ENCODE measurements at places on chromosomes 2 and 18.

DNA sequence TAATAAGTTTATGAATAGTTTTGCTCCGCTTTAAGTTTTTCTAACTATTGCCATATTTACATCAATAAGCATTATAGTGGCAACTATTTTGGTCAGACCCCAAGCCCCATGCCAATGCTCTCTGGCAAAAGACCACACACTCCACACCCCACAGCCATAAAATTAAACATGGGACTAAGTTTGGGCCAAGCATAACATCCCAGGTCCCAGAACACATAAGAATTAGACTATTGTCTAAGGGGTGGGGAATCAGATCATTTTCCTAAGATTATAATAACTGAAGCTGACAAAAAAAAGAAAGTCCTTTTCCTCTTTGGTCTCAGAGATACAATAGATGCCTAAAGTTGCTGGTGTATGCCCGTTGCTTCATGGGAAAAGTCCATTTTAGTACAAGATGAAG lies 46.3 kb downstream of the EXOC6B start:
- DNase-seq: no peak

GRCh38 chr2:39128919-39129391 lies 8.1 kb upstream of the SOS1 start:
- DNase-seq: no peak

GRCh38 chr2:241323778-241324177 lies 8.1 kb downstream of the SEPTIN2 start:
- no peak for DNase-seq

DNA sequence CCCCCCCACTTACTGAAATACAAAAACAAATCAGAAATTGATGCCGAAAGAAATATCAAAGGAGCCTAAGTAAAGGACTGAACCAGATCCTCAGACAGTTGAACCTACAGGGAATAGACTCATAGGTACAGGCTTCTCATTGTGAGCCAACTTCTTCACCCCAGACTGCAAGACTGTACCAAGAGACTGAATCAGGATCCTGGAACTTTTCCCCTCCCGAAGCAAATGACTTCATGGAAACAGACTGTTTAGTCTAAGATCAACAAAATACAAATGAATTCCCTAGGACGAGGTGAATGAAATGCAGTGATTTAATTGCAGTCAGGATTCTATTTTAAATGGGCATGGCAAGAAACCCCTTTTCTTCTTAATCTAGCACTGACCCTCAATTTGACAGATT lies 53.6 kb upstream of the RNF152 start:
- no peak for DNase-seq

GRCh38 chr18:78603102-78603983 lies 376.3 kb upstream of the SALL3 start:
- no peak for DNase-seq

GRCh38 chr2:55093381-55093780 lies 43.1 kb upstream of the RTN4 start:
- no peak for DNase-seq

- DNase-seq: no peak
These were observed 300.8 kb downstream of the DSEL start for GRCh38 chr18:67215686-67216085.

- DNase-seq: no peak
These were observed 27.5 kb upstream of the SUCLG1 start for GRCh38 chr2:84486441-84487115.

DNA sequence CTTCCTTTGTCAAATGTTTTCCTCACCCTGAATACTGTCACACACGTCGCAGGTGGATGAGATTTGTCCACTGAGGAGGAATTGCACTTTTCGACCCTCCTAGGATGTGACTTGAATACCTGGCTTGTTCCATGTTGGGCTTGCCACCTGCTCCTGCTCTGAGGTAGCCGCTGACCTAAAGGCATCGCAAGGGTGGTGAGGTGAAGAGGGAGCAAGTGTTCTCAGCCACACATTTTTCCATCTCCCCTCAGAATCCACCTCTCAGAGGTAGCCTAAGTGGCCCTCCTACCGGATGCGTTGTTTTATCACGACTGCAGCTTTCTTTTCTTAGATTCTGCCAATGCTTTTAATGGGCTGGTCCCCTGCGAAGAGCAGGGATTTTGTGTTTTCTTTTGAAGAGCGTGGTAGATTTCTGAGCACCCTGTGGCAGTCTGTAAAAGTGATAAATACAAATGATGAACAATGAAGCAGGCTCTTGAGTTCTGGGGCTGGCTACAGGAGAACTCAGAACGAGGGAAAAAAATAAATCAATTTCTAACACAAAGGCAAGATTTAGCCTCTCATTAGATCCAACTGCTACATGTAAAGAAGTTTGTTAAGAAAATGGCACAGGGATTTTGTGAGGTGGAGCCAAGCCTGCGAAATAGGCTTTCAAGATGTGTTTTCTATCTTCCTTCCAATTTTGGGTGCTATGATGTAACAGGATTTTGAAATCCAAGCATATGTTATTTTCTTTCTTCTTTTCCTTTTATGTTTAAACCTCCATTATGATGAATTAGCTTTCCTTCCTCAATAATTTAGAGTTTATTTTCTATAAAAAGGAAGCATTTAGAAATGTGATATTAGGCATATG lies 386.7 kb downstream of the TGIF1 start:
- DNase-seq: no peak

DNA sequence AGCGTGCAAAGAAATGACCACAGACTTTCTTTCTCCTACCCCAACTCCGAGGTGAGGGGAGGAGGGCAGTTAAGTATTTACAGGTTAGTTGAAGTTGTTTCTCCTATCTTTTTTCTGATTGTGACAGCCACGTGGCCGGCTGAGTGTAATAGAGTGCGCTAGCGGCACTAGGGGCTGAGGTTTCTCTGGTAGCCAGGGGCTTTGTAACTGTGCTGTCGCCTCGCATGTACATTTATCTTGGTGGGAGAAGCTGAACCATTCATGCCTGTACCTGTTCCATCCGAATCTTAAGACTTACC lies 214.1 kb upstream of the STON1 start:
- DNase-seq: no peak

GRCh38 chr2:199829628-199830027 lies 21.4 kb downstream of the FTCDNL1 start:
- no peak for DNase-seq

GRCh38 chr2:155381436-155381835 lies 682.9 kb downstream of the KCNJ3 start:
- DNase-seq: no peak

DNA sequence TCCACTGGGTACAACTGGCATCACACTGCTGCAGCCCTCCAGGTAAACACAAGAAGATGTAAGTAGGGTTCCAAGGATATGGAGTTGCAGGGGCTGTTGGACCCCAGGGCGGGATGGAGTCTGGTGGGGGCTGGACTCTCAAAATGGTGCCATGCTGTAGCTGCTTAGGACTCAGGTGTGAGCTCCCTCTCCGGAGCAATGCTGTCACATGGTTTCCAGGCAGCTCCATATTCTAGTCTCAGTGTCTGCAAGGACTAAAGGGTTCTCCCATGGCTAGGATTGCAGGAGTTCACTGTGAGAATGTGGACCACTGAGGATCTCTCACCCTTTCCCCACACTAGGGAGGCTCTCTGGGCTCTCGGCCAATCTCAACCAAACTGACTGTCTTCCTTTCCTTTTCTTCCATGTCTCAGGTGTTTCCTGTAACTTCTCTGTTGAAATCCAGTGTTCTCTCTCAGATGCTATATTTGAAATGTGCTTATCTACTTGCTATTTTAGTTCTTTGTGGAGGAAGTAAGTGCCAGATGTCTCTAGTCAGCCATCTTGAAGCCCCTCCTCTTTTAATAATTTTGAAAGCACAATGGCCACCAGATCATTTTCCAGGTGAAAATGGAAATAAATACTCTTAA lies 57.6 kb downstream of the CCNT2 start:
- no peak for DNase-seq

GRCh38 chr2:15731889-15732271 lies 140.2 kb downstream of the DDX1 start:
- DNase-seq: no peak

GRCh38 chr2:236538242-236538641 lies 31.4 kb upstream of the ACKR3 start:
- DNase-seq: no peak

DNA sequence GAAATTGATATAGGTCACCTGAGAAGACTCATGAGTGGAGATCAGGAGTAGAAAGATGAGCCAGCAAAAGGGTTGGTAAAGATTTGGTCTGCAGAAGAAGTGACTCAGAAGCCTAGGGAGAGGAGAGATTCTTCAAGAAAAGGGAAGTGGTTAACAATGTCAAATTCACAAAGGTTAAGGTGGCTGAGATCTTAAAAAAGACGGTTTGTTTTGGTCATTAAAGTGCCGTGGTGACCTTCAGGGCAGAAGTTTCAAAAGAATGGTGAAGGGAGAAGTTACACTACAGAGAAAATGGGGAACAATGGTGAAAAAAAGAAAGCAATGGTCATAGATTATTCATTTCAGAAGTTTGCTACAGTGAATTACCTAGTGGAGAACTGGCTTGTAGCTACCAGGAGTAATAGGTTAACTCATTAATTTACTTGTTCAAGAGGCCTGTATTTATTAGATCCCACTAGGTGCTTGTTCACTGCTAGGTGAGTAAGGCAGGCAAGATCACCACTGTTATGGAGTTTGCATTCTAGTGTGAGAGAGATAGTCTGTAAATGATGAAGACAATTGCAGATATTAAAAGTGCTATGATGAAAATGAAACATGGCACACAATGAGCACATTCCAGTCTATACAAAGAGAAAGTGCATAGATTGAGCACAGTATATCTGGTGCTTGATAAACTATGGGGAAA lies 43.0 kb downstream of the FBXO48 start:
- DNase-seq: no peak

DNA sequence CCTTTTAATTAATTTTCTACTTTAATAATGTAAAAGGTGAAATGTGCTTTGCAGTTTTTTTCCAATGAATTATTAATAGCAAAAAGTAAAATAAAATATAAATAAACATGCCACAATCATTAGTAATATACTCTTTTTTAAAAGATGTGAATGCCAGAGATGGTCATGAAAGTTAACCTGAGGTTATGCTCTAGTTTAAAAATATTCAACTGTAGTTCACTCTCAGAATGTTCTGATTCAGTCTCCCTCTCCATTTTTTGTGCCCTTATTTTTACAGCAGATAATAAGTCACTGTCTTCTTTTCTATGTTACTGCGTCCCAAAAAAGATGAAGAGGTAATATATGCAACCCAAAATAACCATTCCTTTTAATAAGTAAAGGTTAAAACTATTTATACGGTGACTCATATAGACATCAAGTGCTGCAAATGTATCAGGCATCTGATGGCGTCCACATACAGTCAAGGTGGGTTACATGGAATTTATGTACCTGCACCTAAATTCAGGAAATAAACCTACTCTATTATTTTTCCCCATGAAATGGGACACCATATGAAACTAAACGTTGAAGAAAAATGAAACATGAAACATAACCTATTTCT lies 153.6 kb upstream of the ZNF804A start:
- no peak for DNase-seq

DNA sequence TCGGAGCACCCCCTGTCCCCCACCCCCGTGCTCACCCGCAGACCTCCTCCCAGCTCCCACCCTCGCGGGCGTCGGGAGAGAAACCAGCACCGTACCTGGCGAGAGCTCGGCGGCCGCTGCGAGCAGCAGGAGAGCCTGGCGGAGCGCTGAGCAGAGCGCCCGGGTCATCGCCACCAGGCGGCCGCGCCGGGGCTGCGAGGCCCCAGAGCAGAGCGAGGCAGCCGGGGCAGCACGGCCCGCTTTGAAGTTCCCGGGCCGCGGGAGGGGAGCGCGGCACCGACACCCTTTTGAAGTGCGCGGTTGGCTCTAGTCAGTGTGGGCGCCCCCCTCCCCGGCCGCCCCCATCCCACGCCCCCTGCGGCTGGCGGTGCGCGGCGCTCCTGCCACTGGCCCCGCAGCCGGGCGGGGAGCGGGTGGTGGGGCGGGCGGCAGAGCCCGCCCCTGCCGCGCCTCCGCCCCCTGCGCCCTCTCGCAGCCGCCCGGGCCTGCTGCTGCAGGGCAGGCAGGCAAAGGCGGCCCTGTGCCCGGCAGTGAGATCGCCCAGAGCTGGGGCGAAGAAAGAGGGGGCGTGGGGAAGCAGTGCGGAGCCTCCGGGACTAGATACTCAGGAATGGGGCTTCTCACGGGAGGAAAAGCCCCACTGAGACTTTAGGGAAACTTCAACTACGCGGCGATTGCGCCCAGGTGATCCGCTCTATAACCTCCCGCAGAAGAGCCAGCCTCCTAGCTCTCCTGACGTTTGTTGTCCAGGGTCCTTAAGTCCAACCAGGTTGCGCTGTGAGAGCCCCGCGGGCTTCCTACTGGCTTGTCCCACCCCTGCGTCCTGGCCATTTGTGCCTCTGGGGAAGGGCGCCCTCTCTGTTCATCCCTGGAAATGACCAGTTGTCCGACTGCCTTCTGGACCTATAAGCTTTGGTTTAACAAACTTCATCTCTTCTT lies at the start of gene ACVR1C:
TSS of gene ACVR1C (minus strand) at position 388 of the 939 bp plus-strand sequence. CDS start at position 168, 220 bp downstream.
- DNase-seq: peak; percentile 19

GRCh38 chr2:39736640-39737039 lies 42.4 kb downstream of the THUMPD2 start:
- no peak for DNase-seq

- DNase-seq: no peak
These were observed 1.7 kb upstream of the SLC40A1 start for GRCh38 chr2:189582140-189582808.
